NCI-H226 (cell line): ENCODE measurements at places on chromosomes 12 and 14.

GRCh38 chr12:32493282-32493681 lies 93.9 kb downstream of the FGD4 start:
- no peak for DNase-seq

- DNase-seq = no peak
Measured at GRCh38 chr12:47731723-47732122, 6.4 kb upstream of the ENDOU start.

DNA sequence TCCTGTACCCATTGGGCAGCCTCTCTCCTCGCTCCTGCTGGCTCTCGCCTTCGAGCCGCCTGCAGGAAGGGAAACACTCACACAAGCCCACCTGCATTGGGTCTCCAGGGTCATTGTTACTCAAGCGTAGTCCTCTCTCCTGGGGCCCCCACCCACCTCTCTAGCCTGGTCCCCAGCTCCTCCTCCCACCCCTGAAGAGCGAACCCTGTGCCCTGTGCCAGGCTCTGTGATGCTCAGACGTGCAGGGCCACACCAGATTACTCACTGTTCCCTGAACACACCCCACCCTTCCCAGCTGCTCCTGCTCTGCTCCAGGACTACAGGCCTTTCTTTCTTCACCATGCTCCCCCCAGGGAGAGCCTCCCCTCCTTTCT lies 88.1 kb downstream of the NINJ2 start:
- DNase-seq = no peak

GRCh38 chr14:100903672-100904185 lies at the start of gene RTL1:
Gene RTL1, minus strand, starts transcription at chr14:100903722. Its CDS starts 18,934 bp downstream, at chr14:100884788.
- DNase-seq = no peak

DNA sequence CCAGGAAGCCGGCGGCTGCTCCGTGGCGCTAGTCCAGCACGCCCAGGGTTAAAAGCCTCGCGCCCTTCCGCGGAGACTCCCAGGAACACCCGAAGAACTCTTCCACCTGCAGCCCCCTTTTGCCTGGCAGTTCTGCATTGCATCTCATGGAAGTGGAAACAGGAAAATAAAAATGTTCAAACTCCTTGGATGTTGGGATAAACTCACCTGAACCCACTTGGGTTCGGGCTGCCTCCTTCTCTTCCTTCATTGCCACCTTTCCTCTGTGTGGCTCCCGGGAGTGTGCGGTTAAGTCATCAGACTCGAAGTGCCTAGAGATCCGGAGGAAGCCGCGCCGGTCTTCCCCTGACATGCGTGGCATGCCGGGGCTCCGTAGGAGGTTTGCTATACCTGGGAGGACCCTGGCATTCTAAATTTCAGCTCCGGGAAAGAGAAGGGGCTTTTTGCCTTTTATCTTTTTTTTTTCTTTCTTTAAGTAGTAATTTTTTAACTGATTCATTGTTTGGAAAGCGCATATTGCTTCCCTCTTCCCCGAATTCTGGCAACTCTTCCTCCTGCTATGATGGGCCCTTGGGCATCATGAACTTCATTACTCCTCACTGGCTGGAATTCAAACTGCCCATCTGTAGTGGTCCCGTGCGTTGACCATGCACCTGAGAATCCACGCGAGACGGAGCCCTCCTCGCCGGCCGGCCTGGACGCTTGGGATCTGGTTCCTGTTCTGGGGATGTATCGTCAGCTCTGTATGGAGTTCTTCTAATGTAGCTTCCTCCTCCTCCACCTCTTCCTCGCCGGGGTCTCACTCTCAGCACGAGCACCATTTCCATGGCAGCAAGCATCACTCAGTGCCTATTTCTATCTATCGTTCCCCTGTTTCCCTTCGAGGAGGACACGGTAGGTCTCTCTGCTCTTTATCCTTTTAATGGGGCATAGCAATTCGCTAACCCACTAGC lies 931.4 kb downstream of the DIO2 start:
- no peak for DNase-seq

- DNase-seq = no peak
Measured at GRCh38 chr12:108050696-108051095, 78.4 kb upstream of the WSCD2 start.
